ENCODE measurements at places on chromosomes 11 and 22.

GRCh38 chr11:76459299-76459698 is 14.5 kb downstream of the EMSY start:
- DNase-seq: no peak

GRCh38 chr11:76806131-76806530 is 23.0 kb downstream of the TSKU start:
- no peak for DNase-seq

DNA sequence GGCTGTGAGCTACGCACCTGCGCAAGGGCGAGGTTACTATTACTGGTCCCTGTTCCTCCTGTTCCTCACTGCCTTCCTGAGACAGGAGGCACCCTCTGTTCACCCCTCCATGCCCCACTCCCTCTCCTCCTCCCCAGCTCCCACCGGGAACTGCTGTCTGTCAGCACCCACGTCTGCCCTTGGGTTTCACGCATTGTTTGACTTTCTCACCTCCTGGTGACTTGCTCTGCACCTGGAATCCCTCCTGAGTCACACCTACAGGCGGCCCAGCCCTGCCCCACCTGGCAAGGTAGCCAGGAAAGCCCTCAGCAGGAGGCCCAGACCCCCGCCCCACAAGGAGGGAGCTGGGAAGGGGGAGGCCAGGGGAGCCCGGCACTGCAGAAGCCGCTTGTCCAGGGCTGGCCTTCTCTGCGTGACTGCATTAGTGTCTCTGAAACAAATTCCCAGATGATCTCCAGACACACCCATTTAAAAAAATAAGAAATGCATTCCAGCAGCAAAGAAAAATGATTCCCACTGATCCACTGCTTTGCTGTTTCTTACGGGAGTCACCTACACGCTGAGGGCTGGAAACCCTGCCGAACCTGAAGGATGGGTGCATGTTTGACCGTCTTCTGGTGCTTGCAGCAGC is 86.4 kb downstream of the CELSR1 start:
- DNase-seq: no peak

- no peak for DNase-seq
These were observed 3.1 kb upstream of the SBF1 start for GRCh38 chr22:50477923-50478322.

GRCh38 chr11:103948187-103948763 is 88.2 kb upstream of the DDI1 start:
- DNase-seq: no peak

GRCh38 chr22:22406445-22407027 is 102.0 kb downstream of the ZNF280B start:
- no peak for DNase-seq

DNA sequence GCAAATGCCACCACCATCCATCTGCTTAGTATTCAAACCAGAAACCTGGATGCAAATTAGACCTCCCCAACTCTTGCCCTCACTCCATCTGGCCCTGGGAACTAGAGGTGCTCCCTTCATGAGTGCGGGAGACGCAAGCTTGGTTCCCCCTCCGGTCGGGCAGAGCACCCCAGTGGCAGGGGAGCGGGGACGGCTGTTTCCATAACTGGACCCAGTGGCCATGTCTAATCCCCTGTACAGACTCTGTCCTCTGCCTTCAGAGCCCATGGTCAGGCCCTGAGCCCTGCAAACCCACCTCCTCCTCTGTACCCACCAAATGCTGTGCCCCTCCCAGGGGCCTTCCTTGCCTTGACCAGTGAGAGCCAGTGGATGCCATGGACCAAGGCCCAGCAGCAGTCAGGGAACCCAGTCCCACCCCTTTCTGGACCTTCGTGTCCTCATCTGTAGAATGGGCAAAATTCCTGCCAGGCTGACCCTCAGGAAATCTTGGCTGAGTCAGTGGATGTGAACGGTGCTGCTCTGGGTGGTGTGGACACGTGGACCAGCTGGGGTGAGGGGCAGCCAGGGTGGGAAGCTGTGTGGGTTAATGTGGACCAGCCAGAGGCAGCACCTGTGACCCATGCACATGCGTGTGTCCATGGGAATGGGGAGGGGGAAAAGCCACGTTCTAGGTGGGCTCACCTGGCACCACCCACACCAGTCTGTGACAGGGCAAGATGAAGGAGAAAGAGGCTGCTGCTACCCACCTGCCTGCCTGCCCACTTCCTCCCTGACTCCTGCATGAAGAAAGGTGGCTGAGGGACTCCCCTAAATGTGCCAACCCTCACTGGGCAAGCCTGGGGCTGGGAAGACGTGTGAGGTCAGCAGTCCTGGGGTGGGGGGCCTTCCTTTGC is 72.8 kb downstream of the LRRC32 start:
- no peak for DNase-seq

GRCh38 chr22:38162881-38163843 is 18.5 kb downstream of the PLA2G6 start:
- no peak for DNase-seq

DNA sequence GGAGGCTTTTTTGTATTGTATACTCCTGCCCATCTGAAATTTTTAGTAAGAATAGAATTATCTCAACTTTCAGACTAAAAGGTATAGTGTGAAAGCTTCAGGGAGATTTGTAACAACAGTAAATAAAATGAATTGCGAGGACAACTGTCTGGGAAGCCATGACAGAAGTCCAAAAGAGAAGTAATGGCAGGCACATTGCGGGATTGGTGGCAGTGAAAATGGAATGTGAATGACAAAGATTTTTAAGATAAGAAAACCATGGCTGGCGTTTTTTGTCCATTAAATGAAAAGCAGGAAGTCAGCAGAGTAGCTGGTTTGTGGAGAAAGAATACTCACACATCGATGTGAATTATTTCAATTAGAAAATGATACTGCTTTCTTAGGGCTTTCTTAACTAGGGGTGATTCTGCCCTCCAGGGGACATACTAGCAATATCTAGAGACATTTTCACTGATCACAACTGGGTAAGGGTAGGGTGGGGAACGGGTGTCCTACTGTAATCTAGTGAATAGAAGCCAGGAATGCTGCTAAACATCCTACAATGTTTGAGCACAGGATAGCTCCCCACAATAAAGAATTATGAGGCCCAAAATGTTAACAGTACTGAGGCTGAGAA is 1.6 kb downstream of the NPAT start:
- DNase-seq: peak; percentile 30

GRCh38 chr11:72605973-72606747 is 68.1 kb downstream of the PDE2A start:
- no peak for DNase-seq

DNA sequence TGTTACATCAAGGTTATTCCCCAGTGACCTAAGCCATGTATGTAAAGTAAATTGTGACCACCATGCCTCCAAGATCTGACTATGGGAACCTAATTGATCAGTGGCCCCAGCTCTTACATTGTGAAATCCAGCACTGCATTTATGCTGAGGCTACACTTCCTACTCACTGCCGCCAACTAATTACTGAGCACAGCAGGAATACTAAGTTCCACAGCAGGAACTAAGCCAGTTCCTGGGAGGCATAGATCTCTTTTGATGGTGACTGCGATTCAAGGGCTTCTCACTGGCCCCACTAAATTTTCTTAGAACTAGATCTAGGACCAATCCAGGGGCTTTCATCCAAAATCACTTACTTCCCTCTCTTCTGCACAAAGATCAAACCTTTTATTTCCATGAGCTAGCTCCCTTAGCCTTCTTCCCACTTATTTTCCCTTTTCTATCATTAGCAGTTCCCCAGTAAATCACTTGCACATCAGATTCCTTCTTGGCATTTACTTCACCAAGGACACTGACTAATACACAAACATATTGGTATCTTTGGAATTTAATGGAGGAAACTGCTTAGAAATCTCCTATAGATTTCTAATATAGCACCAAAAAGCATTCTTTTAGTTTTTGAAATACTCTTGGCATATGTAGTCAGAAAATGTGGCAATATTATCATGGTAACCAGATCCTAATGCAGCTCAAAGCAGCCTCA is 46.0 kb downstream of the CNTN5 start:
- DNase-seq: no peak

All from inflammatory macrophage treated with lipopolysaccharide for 4 hours (primary cell).